GM20000 (cell line): ENCODE measurements at places on chromosomes 7 and 10.

GRCh38 chr7:2597273-2597640 is 34.5 kb upstream of the TTYH3 start:
- no peak for DNase-seq

- DNase-seq = no peak
Observed at GRCh38 chr10:121722665-121723064, 124.4 kb upstream of the FGFR2 start.

DNA sequence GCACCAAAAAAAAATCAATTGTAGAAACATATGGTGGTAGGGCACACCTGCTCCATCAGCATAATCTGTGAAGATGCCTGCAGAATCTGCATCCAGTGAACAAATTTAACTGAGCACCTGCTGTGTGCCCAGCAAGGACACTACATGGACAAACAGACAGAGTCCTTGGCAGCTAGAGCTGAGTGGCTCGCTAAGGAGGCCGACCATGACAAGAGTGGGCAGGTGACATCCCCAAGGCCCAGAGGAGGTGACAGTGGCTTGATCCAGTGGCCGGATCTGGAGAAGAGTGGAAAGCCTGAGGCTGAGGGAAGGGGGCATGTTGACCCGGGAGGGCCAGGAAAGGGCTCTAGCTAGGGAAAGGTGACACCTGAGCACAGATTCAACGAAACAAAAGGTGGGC is 68.1 kb downstream of the MAD1L1 start:
- no peak for DNase-seq

GRCh38 chr10:29600821-29601220 is 34.0 kb downstream of the SVIL start:
- no peak for DNase-seq

GRCh38 chr10:33067917-33068316 is 109.9 kb upstream of the ITGB1 start:
- no peak for DNase-seq

DNA sequence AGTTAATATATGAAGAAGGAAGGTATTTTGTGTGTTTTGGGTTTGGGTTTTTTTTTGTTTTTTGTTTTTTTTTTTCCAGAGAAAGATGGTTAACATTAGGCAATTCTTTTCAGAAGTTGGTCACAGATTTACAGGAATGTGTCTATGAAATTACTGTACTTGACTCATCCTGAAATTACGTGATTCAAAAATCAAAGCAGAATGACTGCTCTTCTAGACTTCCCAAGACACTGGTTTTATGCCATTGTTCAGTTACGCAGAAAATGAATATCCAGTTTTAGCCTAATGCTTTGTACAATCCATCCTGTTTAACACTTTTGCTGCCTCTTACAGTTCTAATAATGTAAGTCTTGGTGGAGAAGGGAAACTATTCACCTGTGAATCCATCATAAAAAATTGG is 39.7 kb upstream of the CELF2 start:
- no peak for DNase-seq

DNA sequence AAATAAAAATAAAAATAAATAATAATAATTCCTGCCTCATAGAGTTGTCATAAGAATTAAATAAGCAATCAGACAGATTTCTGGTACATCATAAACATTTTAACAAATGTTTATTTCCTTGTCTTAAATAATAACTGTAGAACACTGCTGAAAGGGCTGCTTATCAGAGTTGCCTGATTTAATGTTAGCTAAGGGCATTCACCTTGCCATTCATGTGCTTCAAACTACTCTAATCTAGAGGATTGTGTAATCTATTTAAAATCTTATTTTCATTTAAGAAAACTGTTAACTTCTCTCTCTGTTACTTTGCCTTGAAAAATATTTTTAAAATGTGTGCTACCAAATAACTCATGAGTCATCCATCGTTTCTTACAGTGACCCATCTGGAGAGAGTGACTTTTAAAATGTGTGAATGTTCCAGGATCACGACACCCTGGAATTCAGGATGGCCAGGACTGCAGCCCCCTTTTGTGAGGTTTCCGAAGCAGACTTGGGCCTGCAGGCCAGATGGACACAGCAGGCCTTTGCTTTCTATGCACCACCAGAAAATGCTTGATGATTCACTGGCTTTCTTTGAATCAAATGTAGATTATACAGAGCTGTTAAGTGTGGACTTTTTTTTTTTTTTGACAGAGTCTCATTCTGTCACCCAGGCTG is 109.1 kb upstream of the TNS3 start:
- no peak for DNase-seq

DNA sequence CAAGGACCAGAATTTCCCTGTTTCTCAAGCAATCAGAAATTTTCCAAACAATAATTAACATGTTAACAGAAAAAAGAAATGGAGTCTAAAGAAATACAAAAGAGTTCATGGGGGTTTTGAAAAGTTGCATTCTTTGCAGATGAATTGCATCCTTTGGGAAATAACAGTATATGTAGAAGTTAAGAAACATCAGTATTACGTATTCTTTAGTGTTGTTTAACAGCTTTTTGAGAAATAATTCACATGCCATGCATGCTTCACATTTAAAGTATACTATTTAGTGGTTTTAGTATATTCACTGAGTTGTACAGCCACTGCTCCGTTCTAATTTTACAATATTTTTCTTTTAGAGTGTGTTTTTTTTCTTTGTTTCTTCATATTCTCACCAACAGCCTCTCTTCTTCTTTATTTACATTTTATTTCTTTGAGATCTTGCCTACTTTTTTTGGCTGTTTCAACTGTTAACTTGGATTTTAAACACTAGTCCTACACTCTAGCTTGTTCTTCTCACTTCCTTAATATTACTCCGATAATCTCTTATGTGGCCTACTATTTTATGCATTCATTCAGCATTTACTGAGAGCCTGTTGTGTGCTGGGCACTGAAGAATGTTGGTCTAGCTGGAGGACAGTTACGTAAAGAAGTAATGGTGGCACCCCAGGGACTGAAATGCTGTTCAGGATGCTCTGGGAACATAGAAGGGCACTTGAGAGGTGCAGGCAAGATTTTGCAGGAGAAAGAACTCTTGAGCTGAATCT is 330.1 kb downstream of the EXOC4 start:
- DNase-seq = no peak

DNA sequence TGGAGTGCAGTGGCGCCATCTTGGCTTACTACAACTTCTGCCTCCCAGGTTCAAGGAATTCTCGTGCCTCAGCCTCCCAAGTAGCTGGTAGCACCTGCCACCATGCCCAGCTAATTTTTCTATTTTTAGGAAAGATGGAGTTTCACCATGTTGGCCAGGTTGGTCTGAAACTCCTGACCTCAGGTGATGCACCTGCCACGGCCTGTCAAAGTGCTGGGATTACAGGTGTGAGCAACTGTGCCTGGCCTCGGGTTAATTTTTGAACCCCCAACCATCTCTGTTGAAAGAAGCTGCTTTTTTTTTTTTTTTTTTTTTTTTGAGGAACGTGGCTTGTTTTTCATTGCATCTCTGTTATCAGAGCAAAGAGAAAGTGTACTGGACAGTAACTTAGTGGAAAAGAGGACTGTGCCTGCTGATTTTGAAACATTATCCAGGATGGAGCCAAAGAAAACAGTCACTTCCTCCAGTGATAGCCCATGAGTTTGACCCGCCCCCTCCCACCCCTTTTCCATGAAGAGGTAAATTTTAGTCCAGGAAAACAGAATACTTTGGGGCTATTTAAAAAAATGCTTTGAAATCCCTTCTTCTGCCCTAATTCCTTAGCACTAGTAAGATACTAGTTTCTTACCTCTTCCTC is 38.3 kb downstream of the WBP1L start:
- DNase-seq = no peak

DNA sequence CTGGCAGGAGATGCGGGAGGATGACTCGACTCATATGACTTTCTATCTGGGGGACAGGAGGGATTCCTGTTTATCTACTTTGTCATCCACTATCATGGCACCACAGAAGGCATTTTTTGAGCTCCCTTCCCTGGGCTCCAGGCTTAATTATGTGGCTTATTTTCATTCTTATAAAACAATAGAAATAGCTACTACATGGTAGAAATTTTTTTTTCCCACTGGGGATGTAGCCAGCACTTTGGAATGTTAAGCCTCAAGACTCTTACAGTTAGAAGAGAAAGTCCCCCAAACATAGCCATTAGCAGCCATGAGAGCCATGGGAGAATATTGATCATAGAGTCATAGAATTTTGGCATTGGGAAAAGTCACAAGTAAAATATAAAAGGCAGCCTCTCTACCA is 14.6 kb upstream of the FAM180A start:
- DNase-seq = no peak

DNA sequence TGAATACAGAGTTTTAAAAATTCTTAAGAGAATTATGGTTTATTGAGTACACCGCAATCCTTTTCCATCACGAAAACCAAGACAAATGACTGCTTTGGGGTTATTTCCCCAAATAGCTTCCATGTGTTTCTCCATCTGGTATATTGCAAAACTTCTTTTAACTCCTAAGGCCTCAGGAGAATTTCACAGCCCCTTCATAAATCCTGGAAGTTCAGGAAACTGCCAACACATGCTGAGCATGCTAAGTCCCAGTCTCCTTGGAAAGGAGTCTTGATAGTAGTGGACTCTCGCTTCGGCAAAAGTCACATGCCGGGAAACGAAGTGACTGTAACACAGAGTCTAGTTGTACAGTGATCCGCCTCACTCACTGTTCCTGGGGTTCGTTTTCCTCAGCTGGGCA is 88.1 kb upstream of the RSU1 start:
- no peak for DNase-seq

GRCh38 chr10:129853562-129853903 is 110.5 kb downstream of the EBF3 start:
- no peak for DNase-seq

- DNase-seq = no peak
Observed at GRCh38 chr7:123637878-123638277, 17.8 kb upstream of the LMOD2 start.

- DNase-seq = no peak
Observed at GRCh38 chr10:92593619-92594588, 974 bp downstream of the KIF11 start.

DNA sequence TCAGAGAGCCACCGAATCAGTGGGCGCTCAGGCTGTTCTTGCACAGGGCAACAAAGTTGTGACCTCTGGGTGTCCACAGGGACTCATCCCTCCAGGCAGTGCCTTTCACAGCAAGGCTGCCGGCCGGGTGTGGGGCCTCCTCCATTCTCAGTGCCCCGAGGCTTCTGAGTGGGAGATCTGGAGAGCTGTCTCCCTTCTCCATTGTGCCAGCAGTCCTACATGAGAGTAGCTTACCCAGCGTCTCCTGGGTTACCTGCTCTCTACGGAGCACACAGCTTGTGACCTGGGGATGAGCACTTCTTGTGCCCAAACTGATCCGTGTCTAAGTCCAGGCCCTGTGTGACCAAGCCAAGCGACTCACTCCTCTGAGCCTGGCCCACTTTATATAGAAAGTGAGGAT is 240.9 kb upstream of the GRB10 start:
- no peak for DNase-seq

DNA sequence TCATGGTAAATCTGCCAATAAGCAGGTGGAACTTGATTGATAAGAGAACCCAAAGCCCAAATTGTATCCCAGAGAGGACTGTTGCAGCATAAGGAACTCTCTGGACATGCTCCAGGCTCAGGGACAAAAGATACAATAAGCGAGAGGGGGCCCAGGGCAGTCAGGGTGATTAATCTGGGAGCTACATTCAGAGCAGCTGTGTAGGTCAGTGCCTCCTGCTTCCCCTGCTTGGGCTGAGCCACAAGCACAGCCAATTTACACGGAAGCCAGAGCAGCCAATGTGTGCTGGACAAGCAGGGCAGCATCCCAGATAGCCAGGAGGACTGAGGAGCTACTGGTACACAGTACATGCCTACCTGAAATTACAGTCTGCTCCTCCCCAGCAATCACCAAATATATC is 24.2 kb downstream of the MYPN start:
- DNase-seq = no peak

DNA sequence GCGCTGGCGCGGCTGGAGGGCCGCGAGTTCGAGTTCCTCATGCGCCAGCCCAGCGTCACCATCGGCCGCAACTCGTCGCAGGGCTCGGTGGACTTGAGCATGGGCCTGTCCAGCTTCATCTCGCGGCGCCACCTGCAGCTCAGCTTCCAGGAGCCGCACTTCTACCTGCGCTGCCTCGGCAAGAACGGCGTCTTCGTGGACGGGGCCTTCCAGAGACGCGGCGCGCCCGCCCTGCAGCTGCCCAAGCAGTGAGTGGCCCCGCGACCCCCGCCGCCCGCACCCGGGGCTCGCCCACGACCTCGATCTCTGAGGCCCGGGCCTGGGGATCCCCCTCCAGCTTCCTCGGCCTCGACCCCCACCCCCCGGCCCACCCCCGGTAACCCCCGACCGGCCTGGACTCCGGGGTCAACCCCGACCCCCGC is 537 bp downstream of the FOXK1 start:
- peak; percentile 58 for DNase-seq

- DNase-seq = no peak
Observed at GRCh38 chr10:52276163-52276562, 37.9 kb upstream of the DKK1 start.
